ENCODE measurements at places on chromosomes 7 and 10.

DNA sequence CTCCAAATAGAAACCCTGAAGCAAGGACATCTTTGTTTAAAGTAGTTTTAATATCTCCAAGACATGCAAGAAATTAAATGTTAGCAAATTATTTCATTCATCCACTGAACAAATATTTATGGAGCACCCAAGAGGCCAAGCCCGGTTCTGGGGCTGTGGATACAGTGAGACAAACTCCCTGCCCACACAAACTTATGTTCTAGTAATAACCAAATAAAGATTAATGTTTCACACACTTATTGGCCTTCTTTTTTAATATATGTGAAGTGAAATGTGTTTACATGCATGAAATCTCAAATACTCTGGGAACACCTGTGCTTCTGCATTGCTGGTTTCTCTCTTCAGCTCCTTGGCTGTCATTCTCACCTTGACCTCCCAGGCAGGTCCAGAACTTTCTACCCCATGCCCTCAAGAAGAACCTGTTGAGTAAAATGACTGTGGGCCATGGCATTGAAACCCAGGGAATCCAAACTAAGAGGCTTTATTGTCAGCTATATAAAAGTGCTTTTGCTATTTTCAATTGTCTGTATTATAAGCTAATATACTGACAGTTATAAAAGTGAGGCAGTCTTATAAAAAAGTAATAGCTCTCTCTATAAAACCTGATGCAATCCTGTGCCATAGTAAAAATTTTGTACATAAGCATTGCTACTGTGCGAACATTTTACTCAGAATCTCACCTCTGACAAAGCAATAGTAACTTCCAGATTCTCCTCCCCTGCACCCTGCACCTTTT, 43.7 kb downstream of the SVIL start:
- DNase-seq: peak; percentile 9

- no peak for DNase-seq
Observed at GRCh38 chr7:50785346-50785745, 2.6 kb upstream of the GRB10 start.

DNA sequence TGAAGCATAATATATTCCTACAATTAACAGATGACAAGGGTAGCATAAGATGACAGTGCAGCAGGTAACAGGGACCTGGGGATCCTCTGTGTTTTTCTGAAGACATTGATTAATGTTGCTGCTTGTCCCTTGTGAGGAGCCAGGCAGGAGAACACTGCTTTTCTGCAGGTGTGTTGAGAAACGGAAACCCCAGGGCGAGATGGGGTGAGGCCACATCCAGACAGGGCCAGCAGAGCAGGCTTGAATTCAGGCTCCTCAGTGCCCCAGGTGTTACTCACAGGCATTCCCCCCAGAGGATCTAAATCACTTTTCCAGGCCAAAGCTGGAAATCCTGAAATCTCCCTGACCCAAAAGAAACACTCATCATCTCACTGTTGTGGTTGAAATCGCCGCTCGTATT, 105.3 kb downstream of the CCDC3 start:
- DNase-seq: no peak

GRCh38 chr10:110327262-110327914, 22.7 kb upstream of the SMNDC1 start:
- DNase-seq: no peak

DNA sequence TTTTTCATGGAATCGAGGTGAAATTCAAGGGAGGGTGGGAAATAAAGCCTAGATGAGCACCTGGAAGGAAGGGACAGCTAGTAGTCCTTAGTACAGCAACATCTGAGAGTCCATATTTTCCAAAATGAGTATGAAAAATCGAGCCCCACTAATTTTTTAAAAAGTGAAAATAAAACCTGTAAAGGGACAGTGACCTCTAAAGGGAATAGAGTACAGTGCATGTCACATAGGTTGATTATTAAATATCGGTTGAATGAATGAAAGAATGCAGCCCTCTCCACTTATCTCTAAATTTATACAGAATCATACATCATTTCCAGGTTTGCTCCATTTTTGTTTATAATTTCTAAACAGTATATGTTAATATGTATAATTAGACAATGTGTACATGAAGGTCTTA, 1088.5 kb upstream of the GHITM start:
- DNase-seq: no peak
